PC-3 (cell line): ENCODE measurements at places on chromosomes 16 and 17. TPM values are rescaled to one million over a fixed set of nuclear protein-coding genes. Genes with fewer than 3 reads are reported as not detected.

FOXL1 gene
- 8.1 and 10.9 TPM in 2 replicates for total RNA-seq

C17orf58 gene
- 13.2 and 25.3 TPM in 2 replicates for total RNA-seq

ITGA2B gene
- 3.1 and 7.1 TPM in 2 replicates for total RNA-seq

BAIAP3 gene
- total RNA-seq, result 13.1 and 18.2 TPM in 2 replicates

CYB561 gene
- total RNA-seq, result 125 and 145 TPM in 2 replicates
